Cortex of kidney (tissue), 1 donor: ENCODE measurements at places on chromosomes 12 and 14.

GRCh38 chr12:57837864-57838562 lies 8.5 kb downstream of the CTDSP2 start:
- no peak for DNase-seq

DNA sequence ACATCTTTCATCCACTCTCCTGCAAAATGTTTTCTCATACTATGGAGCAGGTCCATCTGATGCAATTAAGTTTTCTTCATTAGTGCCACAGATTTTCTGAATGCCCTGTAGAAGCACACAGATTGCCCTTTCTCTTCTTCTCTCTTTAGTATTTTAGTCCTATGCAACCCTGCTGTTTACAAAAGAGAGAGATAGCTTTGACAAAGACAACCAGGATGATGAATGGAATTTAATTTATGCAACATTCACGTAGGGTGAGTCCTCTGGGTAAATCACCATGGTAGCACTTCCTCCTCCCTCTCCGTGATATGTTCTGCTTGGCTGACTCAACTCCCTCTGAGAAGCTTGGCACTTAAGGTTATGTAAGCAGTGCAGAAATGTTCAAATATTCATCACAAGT lies 400.9 kb upstream of the PDE3A start:
- DNase-seq = no peak

DNA sequence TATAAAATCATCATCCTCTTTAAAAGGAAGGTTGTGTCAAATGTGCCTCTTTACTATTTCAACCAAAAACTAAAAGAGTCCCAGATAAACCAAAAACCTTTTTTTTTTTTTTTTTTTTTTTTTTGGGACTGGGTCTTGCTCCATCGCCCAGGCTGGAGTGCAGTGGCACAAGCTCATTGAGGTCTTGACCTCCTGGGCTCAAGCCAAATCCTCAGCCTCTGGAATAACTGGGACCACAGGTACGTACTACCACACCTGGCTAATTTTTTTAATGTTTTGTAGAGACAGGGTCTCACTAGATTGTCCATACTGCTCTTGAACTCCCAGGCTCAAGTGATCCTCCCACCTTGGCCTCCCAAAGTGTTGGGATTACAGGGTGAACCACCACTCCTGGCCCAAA lies 16.4 kb upstream of the SELPLG start:
- no peak for DNase-seq

- DNase-seq = no peak
These were observed 5.8 kb downstream of the MARK3 start for GRCh38 chr14:103391048-103391447.

GRCh38 chr12:123941624-123942237 lies 30.9 kb downstream of the CCDC92 start:
- DNase-seq = no peak

- no peak for DNase-seq
These were observed 2.2 kb upstream of the NXPH4 start for GRCh38 chr12:57214398-57214781.

- DNase-seq = no peak
These were observed 78.7 kb downstream of the TXNDC16 start for GRCh38 chr14:52473557-52473956.

- DNase-seq = no peak
These were observed 34.6 kb upstream of the NT5DC3 start for GRCh38 chr12:103875666-103876065.

DNA sequence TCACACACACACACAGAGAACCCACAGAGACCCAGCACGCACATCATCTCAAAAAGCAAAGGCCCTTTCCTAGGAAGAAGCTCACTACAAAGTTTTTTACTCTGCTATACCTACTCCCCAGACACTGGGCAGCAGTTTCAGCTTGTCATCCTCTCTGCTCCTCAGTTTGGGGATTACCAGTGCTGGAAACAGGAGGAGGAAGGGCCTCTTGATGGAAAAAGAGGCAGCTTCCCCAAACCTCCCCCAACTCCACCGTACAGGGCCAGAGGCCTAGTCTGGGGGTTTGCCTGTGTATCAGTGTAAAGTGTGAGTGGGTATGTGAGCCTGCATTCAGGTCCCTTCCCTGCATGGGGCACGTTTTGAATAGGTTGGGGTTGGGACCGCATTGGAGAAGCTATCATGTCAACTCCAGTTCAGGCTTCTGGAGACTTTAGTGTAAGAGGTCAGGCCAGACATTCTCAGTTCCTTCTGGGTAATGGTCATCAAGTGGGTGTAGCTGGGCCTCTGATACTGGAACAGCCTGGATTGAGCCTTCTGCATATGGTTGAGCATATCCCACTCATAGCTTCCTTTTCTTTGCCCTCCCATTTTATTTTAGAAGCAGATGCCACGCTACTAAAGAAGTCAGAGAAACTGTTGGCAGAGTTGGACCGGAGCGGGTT lies 1.2 kb downstream of the REM2 start:
- DNase-seq = no peak

DNA sequence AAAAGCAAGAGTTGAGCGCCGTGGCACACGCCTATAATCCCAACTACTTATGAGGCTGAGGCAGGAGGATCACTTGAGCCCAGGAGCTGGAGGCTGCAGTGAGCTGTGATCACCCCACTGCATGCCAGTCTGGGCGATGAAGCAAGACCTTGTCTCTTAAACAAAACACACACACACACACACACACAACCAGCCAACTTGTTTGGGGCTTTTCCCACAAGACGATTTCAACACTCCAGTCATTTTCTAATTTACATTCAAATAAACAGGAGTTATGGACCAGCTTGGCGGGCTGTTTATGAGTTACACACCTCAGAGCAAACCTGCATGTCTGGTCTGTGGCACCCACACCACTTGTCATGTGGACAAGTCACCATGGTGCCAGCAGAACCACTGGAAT lies 6.7 kb downstream of the GLTP start:
- no peak for DNase-seq

- no peak for DNase-seq
These were observed 14.7 kb upstream of the MFAP5 start for GRCh38 chr12:8677362-8677761.

- DNase-seq = no peak
These were observed 48.7 kb downstream of the CCNK start for GRCh38 chr14:99529899-99530298.

DNA sequence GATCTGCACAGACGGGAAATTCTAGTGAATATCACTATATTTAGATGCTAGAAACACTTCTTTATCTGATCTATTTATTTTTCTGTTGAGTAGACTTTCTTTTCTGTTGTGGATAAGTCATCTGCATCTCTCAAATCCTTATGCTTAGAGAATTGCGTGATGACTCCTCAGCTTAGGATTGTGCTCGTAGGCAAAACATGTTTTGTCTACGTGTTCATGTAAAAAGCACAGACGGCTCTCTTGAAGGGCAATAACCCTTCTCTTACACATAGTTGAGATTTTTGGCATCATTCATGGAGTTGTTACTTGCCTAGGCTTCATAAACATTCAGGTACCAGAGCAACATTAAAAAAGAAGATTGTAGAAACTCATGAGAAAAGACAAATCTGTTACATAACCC lies 18.6 kb downstream of the PPFIBP1 start:
- no peak for DNase-seq

DNA sequence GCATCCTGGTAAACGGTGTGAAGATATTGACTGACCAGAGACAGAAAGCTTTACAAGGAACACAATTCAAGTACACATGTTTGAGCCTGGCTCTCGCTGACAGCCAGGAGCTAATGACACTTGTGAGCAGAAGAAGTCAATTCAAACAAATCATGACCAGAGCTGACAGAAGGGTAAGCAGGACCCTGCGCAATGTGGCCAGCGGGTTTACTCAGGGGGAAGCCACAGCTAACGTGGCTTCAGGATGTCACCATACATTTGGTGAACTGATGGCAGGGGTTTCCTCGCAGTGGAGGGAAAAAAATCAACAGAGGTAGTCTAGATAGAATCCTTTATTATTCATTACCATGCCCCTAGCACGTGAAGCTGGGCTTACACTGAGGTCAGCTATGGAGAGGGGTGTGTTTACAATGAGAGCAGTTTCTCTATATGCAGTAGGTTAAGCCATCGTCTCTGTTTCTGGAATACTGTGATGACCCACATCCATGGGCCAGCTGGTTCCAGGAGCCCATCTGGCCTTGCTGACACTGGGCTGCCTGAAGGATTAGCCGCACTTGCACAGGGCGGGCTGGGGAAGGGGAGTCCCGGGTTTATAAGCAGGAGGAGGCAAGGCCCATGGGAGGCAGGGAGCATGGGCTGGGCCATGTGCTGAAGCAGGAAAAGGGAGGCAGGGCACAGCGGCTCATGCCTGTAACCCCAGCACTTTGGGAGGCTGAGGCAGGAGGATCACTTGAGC lies 198.2 kb upstream of the PRMT8 start:
- DNase-seq = no peak

GRCh38 chr12:31386364-31386777 lies 60.4 kb upstream of the SINHCAF start:
- no peak for DNase-seq

- no peak for DNase-seq
These were observed 67.3 kb downstream of the DACT1 start for GRCh38 chr14:58705066-58705465.

- no peak for DNase-seq
These were observed 9.6 kb upstream of the IFI27L2 start for GRCh38 chr14:94139006-94139405.

DNA sequence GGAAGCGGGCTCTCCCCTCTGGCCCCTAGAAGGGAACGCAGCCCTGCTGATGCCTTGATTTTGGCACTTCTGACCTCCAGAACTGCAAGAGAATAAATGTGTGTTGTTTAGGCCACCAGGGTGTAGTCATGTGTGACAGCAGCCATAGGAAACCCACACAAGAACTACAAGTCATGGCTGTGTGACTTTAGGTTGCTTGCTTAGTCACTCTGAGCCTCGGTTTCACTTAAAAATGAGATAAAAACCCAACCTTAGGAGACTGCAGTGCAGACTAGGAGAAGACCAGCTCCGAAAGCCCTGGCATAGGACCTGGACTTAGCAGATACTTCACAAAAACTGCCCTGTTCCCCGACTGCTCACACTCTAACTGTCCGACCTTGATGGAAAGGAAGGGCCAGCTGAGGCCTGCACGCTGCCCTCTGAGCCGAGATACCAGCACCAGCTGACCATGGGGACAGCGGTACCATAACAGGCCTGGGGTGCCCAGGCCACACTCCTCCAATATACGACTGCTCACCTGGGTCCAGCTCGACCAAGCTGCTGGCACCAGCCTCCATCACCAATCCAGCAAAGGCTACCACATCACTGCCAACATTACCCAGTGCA lies 53.5 kb downstream of the CCDC85C start:
- DNase-seq = no peak

GRCh38 chr14:106318700-106319099 lies 792.3 kb downstream of the TMEM121 start:
- DNase-seq = no peak
